ENCODE measurements at places on chromosomes 7 and 10.

DNA sequence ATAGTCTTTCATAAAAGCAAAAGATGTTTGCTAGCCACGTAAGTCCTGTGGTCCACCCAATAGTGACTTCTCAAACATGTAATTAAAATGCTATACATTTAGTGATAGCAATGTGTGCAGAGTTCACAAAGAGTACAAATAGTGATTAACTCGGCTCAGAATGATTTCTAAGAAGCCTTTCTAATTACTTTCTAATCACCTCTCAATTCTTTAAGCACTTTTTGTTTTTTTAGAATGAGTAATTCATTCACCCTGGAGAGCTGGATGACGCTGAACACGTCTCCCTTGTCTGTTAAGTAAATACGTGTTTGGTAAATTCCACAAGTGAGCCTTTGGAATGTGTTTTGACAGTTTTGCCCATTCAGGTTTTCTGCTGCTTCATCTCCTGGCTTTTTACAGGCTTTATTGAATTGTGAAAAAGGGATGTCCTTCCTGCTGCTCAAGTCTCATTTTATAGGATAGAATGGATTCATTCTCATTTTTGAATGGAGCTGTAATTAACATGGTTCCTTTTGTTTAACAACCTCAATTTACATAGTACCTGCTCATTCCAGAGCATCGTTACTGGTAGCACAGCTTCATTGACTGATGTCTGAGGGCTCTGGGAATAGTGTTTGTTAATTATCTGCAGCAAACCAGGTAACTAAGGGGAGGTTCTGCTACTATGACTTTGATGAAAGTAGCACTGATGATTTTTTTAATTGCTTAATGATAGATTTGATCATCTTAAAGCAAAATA, 212.1 kb downstream of the VTI1A start:
- DNase-seq, result no peak

GRCh38 chr10:128055061-128055868, 71.0 kb downstream of the MKI67 start:
- DNase-seq, result no peak

DNA sequence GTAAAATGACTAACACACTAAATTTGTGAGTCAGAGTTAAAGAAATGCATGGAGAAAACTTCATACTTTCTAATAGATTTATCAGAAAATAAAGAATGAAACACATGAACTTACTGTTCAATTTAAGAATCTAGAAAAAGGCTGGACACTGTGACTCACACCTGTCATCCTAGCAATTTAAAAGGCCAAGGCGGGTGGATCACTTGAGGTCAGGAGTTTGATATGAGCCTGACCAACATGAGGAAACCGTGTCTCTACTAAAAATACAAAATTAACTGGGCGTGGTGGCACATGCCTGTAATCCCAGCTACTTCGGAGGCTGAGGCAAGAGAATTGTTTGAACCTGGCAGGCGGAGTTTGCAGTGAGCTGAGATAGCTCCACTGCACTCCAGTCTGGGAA, 1106.2 kb upstream of the LRRN3 start:
- no peak for DNase-seq

- no peak for DNase-seq
Measured at GRCh38 chr10:108749042-108749441, 1174.3 kb downstream of the XPNPEP1 start.

- DNase-seq, result no peak
Measured at GRCh38 chr7:158422196-158422886, 165.3 kb downstream of the PTPRN2 start.

- no peak for DNase-seq
Measured at GRCh38 chr7:71854546-71855397, 557.4 kb downstream of the CALN1 start.

DNA sequence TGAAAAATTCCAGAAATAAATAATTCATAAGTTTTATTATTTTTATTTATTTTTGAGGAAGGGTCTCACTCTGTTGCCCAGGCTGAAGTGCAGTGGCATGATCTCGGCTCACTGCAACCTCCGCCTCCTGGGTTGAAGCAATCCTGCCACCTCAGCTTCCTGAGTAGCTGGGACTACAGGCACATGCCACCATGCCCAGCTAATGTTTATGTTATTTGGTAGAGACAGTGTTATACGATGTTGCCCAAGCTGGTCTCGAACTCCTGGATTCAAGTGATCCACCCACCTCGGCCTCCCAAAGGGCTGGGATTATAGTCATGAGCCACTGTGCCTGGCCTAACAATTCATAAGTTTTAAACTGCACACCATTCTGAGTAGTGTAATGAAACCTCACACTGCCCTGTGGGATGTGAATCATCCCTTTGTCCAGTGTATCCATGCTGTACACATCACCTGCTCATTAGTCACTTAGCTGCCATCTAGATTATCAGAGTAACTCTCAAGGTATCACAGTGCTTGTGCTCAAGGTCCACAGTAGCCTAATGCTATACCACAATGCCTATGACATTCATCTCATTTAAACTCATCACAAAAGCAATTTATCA, 17.9 kb downstream of the RTKN2 start:
- no peak for DNase-seq

DNA sequence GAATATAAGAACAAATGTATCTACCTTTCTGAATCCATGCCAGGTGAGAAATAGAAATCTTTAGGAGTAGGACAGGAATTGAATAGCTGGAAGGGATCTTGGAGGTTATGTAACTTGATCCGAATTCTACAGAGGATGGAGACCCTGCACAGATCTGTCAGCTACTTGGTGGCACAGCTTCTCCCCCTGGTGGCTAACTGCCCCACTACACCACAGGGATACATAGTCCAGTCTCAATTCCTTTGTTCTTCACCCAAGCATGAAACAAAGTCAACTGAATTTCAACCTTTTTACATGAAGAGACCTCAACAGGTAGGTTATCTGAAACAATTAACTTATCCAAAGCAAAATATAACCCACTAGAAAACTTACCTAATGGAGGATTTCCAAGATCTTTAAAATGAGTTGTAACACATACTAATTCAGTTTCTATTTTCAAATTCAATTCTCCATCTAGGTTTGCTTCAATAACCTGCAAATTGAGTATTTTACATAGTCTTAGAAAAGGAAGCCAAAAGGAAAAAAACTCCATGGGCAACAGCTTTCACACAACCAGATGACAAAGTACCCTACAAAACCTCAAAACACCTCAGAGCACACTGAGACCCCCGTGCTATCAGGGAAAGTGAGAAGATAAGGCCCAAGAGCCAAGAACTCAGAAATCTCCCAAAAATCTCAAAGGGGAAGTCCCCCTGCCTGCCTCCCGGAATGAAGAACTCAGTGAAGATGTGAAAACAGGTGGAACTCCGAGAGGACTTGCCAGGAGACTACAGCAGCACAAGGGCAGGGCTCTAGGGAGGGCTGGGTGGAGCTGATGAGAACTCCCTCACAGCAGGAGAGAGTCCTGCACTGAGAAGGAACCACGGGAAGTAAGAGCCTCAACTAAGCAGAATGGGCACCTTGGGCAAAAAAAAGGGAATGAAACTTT, 10.3 kb downstream of the HUS1 start:
- DNase-seq, result no peak

- DNase-seq, result no peak
Measured at GRCh38 chr10:14383266-14383665, 52.5 kb upstream of the FRMD4A start.

GRCh38 chr10:124390471-124391187, 28.1 kb downstream of the OAT start:
- DNase-seq, result no peak

- DNase-seq, result no peak
Measured at GRCh38 chr7:133061792-133062191, 20.1 kb downstream of the CHCHD3 start.

- DNase-seq, result no peak
Measured at GRCh38 chr10:12350925-12351324, 1.6 kb downstream of the CAMK1D start.

GRCh38 chr7:37440738-37441385, 7.8 kb downstream of the ELMO1 start:
- DNase-seq, result peak; percentile 55

GRCh38 chr10:49318755-49319154, 19.8 kb downstream of the C10orf71 start:
- DNase-seq, result no peak

DNA sequence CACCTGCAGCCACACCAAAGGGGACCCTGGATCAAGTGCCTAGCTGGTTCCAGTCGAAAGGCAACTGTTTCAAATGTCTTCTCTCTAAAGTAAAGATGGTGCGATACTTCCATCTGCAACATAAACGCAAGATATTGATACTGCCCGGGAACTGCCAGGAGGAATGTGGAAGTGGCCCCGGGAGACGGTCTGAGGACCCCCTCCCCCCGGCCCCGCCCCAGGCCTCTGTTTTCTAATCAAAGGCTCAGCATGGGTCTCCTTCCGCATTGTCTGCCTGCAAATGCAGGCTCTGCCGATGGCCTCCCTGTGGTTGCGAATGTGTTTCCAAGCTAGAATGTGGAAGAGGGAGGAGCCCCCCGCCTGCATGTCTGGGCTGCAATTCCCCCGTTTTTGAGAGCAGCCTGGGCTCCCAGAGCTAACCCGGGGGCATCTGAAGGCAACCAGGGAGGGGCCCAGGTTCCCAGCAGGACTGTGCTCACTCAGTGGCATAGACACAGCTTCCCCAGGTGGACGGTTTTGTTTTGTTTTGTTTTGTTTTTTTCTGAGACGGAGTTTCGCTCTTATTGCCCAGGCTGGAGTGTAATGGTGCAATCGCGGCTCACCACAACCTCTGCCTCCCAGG, 223.9 kb upstream of the PPP2R2D start:
- no peak for DNase-seq

GRCh38 chr10:68346774-68347173, 14.0 kb upstream of the PBLD start:
- no peak for DNase-seq

GRCh38 chr7:139687980-139688632, 89.7 kb downstream of the HIPK2 start:
- no peak for DNase-seq

- no peak for DNase-seq
Measured at GRCh38 chr10:1408651-1409367, 328.5 kb downstream of the ADARB2 start.

DNA sequence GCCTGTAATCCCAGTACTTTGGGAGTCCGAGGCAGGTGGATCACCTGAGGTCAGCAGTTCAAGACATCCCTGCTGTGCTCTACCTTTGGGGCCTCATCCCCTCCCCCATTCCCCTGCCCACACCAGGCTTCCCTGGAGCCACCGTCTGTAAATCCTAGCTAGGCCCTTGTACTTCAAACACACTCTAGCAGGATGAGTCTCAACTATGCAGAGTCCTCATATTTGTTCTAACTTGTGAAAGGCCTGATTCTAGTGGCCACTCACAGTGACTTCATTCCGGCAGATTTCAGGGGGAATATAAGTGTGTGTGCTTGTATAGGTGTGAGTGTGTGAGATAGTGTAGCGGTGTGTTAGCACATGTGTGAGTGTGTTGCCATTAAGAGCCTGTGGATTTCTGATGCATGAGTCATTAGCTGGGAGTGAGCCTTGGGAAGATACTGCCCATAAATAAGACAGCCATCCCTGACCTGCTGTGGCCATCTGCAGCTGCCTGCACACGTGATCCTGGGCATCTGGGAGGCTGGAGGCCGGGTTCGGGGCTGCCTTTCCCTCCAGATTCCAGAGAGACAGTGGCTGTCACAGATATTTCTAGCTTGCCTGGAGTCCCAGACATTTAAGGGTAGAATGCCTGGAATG, 1.7 kb upstream of the NEURL1 start:
- no peak for DNase-seq

DNA sequence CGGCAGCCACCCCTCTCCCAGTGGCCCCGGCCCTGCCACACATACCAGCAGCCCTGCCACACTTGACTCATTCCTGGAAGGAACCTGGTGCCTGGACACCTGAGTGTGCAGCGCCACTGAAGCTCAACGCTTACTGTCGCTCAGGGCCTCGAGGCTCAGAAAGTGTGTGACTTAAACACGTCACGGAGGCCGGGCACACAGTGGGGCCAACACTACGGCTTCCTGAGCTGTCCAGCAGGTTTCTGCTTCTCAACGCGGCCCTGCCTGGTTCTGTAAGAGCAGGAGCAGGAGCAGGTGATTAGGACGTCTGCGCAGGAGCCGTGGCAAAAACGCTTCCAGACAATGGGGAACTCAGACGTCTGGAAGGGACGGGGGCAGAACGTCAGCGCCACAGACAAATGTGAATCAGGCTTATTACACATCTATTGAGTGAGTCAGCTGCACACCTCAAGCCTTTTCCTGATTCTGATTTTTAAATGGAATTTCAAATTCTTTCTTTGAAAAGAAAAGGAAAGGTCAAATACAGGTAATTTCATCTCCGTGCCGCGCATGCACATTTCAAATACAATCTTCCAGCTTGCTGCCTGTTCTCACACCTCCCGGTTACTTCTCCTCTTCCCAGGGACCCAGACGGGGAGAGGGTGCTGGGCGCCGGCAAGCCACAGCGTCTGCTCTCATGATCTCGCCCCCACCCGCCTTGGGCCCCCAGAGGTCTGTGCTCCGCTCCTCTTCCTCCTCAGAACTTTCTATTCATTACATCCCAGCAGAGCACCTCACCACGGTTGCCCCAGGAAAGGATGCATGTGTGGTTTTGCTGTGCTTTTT, 66.6 kb downstream of the ADARB2 start:
- DNase-seq, result no peak

- DNase-seq, result no peak
Measured at GRCh38 chr10:125085258-125086054, 74.9 kb downstream of the CTBP2 start.

- no peak for DNase-seq
Measured at GRCh38 chr7:141354251-141354650, 197.0 kb upstream of the AGK start.

GRCh38 chr7:79608005-79608404, 154.5 kb upstream of the MAGI2 start:
- DNase-seq, result no peak

DNA sequence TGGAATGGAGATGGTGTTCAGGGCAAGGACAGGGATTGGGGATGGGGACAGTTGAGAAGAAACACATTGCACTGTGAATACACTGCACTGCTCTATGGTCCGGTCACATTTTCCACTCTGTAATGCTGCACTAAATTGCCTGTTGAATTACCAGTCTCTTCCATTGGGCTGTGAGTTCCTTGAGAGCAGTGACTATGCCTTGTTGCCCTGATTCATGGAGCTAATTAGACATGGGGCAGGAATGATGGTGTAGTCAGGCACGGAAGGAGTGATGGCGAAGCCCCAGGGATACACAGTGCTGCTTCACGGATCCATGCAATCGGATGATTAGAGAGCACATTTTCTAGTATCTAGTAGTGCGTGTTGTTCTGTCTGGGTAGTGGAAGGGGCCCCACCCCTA, 25.4 kb upstream of the GPAM start:
- DNase-seq, result no peak

DNA sequence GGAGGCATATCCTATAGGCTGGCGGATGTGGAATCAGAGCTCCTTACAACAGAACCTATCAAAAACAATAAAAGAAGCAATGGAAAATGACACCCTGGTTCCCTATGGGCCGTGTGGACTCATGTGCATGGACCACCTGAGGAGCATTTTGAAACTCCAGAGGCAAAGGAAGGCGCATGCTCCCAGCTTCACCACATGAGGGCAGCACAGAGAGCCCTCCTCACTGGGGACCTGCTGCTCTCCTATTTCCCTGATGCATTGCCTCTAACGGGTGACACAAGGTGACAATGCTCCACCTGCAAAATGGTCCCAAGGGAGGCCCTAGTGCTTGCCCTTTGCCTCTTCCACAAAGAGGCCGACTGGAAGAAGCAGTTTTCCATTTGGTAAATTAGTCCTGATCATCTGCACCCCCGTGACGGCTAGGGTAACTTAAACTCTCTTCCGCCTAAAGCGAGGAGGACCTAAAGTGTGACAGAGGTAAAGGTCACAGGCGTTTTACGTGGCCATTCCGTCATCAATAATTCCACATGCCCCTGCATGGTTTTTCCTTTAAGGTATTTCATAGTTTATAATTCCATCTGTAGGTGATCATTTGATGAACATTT, 67.7 kb downstream of the GPAM start:
- no peak for DNase-seq

- no peak for DNase-seq
Measured at GRCh38 chr10:132541601-132542011, 4.0 kb downstream of the INPP5A start.
